ENCODE measurements at places on chromosomes 6 and 20. TPM values are rescaled to one million over a fixed set of nuclear protein-coding genes. Genes with fewer than 3 reads are reported as not detected.
A peak's percentile ranks its signal among the peaks of the same experiment; 100 is the strongest.

LY86 gene
- total RNA-seq = not detected

TNFRSF6B gene
- not detected for total RNA-seq

LCA5 gene
- total RNA-seq = 0.07 TPM

LIN28B gene
- not detected for total RNA-seq

EYS gene
- total RNA-seq = 0.20 TPM

DNA sequence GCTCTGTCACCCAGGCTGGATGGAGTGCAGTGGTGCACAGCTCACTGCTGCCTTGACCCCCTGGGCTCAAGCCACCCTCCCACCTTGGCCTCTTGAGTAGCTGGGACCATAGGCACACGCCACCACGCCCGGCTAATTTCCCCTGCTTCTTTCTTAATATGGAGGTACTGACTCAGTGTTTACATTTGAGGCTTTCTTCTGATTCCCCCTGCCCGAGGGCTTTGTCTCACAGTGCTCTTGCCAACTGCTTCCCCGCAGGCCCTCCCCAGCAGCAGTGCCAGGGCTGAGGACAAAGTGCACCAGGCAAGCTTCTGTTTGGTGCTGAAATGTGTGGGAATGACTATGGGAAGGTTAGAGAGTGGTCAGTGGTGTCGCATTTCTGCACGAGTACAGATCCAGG is 34.8 kb downstream of the NR2E1 start:
- H3K4me3 ChIP-seq = no peak overlapping the region
- no peaks in the 10 kb centered on the region for H3K27me3 ChIP-seq
- H3K4me1 ChIP-seq = peaks cover 4% of the 10 kb centered on the region
- no peak overlapping the region for H3K27ac ChIP-seq
- H3K36me3 ChIP-seq = no peaks in the 10 kb centered on the region

DNA sequence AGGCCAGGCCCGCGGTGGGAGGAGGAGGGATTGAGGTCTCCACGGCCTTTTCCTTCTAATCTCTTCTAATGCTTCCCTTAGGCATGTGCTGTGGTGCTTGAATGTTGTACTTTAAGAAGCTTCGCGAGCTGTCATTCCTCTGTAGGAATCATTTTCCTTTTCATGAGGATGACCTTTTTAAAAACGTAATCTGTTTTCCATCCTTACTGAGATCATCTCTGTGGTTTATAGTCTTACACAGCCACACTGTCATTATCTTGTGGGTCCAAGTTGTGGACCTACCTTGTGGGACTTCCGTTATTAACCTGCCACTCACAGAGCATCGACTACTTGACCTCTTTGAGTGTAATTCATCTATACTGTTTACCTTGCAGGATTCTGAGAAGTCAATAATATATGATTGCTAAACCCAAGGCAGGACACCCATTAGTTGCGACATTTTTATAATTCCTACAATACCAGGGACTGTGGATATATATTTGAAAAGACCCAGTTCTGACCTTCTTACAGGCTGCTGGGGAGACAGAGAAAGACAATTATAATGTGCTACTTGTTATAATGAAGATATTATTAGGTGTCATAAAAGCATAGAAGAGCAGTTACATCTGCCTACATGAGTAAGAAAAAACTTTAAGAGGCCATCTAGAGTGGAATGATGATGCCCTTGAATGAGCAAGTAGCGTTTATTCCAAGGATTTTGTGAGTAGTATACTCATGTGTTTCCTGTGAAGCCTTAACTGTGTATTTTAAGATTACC is 842 bp downstream of the SLC25A27 start:
- DNase-seq = no peak
- no peaks in the 10 kb centered on the region for H3K36me3 ChIP-seq
- H3K27ac ChIP-seq = no peak overlapping the region
- peak overlapping the region; percentile 86 for H3K4me3 ChIP-seq

GRCh38 chr6:167056370-167056769 is 57.2 kb downstream of the CEP43 start:
- H3K27me3 ChIP-seq = peaks cover 34% of the 10 kb centered on the region
- H3K4me1 ChIP-seq = peaks cover 12% of the 10 kb centered on the region
- no peaks in the 10 kb centered on the region for H3K36me3 ChIP-seq
